ENCODE measurements at places on chromosomes 1 and 21.

DNA sequence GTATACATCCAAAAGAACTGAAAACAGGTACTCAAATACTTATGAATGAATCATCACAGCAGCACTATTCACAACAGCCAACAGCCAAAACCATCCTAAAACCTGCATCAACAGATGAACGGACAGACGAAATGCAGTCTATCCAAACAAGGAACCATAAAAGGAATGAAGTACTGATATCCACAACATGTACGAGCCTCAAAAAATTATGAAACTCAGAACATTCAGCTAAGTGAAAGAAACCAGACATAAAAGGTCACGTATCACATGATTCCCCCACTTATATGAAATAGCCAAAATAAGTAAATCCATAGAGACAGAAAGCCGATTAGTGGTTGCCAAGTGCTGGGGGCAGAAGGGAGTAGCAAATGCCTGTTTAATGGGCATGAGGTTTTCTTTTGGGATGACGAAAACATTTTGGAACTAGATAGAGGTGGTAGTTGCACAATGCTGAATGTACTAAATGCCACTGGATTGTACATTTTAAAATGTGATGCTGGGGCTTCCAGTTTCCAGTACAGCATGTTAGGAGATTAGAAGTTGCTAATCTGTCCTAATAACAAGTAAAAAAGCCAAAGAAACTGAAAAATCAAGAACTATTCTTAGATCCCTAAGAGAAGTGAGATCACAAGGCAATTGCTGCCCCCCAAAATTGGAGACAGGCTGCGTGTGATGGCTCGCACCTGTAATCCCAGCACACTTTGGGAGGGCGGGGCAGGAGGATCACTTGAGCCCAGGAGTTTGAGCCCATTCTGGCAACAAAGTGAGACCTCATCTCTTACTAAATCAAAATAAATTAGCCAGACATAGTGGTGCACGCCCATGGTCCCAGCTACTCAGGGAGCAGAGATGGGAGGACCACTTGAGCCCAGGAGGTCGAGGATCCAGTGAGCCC is 25.3 kb downstream of the CLSTN1 start:
- DNase-seq = no peak

- no peak for DNase-seq
Measured at GRCh38 chr1:227941509-227942020, 6.2 kb downstream of the WNT9A start.

- DNase-seq = no peak
Measured at GRCh38 chr1:117698398-117699160, 92.7 kb downstream of the TENT5C start.

DNA sequence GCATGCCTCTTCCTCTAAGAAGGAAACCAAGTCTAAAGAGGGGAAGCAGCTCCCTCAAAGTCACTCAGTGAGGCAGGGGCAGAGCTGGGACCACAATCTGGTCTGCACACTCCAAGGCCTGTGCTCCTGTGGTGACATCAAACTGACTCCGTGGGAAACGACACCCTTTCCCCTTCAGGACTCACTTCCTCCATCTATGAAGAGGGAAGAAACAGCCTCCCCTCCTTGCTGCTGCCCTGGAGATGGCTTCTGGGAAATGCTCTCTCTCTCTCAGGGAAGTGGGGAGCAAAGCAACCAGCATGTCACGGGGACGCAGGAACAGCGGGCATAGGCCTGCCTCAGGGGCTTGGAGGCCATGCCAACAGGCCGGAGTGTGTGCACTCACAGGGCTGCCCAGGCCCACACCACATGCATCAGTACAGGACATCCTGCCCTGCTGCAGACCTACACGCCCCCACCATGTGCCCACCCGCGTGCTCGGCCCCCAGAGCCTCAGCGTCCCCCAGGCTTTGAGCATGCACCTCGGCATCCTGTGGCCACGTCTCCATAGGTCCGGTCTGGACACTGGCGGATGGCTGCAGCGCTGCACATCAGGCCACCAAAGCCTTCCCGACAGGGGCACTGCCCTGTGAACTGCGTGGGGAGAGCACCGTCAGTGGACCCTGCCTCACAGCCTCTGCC is 25.7 kb downstream of the LAMB3 start:
- DNase-seq = no peak

DNA sequence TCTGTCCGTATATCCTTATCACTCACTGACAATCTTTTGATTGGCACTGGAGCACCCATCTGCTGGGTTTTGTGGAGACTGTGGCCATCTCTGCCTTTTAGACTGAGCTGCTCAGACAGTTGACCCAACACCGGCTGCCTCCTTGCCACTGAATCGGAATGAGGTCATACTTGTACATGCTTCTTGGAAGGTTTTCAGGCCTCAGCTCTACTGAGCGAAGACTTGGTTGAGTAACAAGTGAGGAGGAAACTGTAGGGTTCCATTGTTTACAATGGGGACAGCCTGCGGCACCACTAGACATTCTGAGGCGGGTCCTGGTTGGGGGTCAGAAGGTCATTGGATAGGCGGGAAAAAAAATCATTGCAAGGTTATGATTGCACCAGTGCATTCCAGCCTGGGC is 320.3 kb downstream of the KIF26B start:
- no peak for DNase-seq

- DNase-seq = no peak
Measured at GRCh38 chr1:187755536-187755935, 926.8 kb downstream of the PLA2G4A start.

- no peak for DNase-seq
Measured at GRCh38 chr1:156669794-156670193, 7.4 kb downstream of the NES start.

DNA sequence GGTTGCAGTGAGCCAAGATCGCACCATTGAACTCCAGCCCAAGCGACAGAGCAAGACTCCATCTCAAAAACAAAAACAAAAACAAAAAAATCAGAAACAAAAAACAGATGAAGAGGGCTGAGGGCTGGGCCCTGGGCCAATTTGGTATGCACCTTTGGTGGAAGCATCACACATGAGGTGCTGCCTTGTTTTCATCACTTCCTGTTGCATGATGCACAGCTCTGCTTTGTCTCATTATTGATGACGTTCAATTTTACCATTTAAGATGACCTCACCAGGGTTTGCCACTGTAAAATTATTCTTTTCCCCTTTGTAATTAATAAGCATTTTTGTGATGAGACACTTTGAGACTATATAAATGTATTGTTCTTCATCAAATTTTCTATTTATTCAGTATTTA is 9.8 kb upstream of the IFNAR2 start:
- DNase-seq = no peak

DNA sequence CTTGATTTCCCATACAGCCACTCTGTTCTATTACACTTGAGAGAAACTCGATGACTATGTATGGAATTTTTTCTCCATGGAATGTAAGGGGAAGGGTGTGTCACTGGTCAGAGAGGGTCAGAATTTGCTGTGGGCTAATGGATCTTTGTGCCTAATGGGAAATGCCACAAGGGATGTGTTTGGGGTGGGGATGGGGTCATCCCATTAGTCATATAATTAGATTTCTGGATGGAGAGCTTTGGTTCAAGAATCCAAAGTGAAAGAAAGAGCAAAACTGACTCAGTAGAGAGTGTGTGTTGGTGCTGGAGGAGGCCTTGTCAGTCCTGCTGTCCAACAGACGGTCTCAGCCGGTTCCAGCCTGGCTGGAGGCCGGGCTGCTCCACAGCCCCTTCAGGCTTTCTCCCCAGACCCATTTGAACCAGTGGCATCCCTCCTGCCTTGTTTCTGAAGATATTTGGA is 86.4 kb downstream of the LAMC2 start:
- no peak for DNase-seq

- no peak for DNase-seq
Measured at GRCh38 chr1:160541622-160542302, 18.7 kb upstream of the SLAMF6 start.

GRCh38 chr1:145908653-145909052 is 1.2 kb downstream of the ITGA10 start:
- no peak for DNase-seq

All from C1 segment of cervical spinal cord (tissue), 14 donors.